Activated CD4-positive, alpha-beta memory T cell treated with anti-CD3 and anti-CD28 coated beads for 36 hours (primary cell): ENCODE measurements at places on chromosomes 7 and 10. TPM values are rescaled to one million over a fixed set of nuclear protein-coding genes. Genes with fewer than 3 reads are reported as not detected.

GRCh38 chr10:67114945-67115344, 189.1 kb downstream of the LRRTM3 start:
- H3K27ac ChIP-seq = no peak overlapping the region
- H3K4me1 ChIP-seq = no peaks in the 10 kb centered on the region
- no peaks in the 10 kb centered on the region for H3K36me3 ChIP-seq
- no peak overlapping the region for H3K4me3 ChIP-seq
- no peak for DNase-seq

DNA sequence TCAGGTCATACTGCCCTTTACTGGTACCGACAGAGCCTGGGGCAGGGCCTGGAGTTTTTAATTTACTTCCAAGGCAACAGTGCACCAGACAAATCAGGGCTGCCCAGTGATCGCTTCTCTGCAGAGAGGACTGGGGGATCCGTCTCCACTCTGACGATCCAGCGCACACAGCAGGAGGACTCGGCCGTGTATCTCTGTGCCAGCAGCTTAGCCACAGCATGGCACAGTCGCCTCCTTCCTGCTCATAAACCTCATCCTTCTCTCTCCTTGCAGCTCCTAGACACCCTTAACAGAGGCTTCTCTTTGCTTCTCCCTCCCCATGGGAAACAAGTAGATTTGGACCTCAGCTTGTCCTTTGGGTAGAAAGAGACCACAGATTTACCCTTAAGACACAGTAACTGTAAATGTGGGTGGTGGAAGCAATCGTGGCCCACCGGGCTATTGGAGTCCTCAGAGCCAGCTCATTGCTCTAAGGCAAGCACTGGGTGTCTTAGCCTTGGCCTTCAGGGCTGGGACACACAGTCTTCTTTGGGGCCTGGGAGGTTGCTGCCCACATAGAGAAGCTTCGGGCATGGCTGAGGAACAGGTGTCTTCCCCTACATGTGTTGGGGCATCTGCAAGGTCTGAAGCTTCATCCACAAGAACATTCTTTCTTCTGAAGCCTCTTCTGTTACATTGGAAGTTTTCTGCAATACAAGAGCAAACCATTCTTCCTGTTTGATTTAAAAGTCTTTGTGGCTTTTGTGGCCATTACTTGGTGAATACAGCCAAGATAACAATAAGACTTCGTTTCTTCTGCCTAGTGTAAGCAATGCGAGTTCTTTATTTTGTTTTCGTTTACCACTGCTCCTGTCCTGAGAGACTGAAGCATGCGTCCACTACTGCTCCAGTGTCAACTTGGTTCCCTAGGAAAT, 95.5 kb upstream of the PRSS58 start:
- H3K4me3 ChIP-seq = peak overlapping the region; percentile 74
- no peaks in the 10 kb centered on the region for H3K36me3 ChIP-seq
- no peaks in the 10 kb centered on the region for H3K27me3 ChIP-seq
- peak overlapping the region; percentile 81 for H3K27ac ChIP-seq
- DNase-seq = no peak

SYCE1 gene
- not detected for total RNA-seq

GRCh38 chr10:22986771-22987542, 59.1 kb downstream of the ARMC3 start:
- no peak overlapping the region for H3K4me3 ChIP-seq
- peaks cover 10% of the 10 kb centered on the region for H3K4me1 ChIP-seq
- no peaks in the 10 kb centered on the region for H3K36me3 ChIP-seq
- H3K27me3 ChIP-seq = peaks cover 2% of the 10 kb centered on the region

DNA sequence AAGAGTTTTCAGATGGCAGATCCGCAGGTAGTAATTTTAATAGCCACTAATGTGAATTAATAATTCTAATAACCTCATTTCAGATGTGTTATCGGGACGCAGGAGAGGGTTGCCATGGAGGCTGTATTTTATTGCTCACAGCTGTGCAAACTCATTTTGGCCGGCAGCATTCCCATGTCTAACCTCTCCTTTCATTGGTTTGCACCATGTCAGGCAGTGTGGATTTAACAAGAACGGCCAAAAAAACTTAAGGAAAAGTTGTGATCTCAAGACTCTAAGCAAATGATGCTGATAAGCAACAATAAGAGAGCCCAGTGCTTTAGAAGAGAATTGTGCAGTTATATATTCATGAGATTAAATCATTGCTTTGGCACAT, 88.7 kb upstream of the NRP1 start:
- H3K4me1 ChIP-seq = no peaks in the 10 kb centered on the region
- H3K27ac ChIP-seq = no peak overlapping the region
- no peaks in the 10 kb centered on the region for H3K36me3 ChIP-seq
- H3K4me3 ChIP-seq = no peak overlapping the region
- H3K27me3 ChIP-seq = peaks cover 24% of the 10 kb centered on the region

DNA sequence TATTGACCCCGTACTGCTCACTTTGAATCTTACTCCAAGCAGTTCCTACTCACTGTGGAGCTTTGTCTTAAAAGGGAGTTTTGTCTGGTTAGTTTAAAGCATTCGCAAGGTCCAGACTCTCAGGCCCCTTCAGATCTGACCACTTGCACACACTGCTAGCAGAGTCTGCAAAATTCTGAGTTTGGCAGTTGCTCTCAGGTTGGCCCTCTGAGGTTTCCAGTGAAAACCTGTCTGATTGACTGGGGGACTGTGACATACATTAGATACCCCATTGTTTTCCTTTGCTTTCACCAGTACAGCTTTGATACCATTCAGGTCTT, 149.2 kb downstream of the XPNPEP1 start:
- no peaks in the 10 kb centered on the region for H3K27me3 ChIP-seq
- H3K36me3 ChIP-seq = no peaks in the 10 kb centered on the region
- no peak overlapping the region for H3K4me3 ChIP-seq
- no peaks in the 10 kb centered on the region for H3K4me1 ChIP-seq
- no peak for DNase-seq

- peak overlapping the region; percentile 81 for H3K4me3 ChIP-seq
- H3K27ac ChIP-seq = peak overlapping the region; percentile 91
- DNase-seq = peak; percentile 65
Measured at GRCh38 chr7:4745971-4746919, 29.2 kb upstream of the AP5Z1 start.

- H3K27ac ChIP-seq = no peak overlapping the region
- DNase-seq = no peak
- H3K4me1 ChIP-seq = peaks cover 15% of the 10 kb centered on the region
- no peak overlapping the region for H3K4me3 ChIP-seq
- H3K27me3 ChIP-seq = no peaks in the 10 kb centered on the region
Measured at GRCh38 chr10:50426485-50426884, 175.2 kb upstream of the ASAH2 start.

GRCh38 chr10:63375458-63375857, 90.3 kb downstream of the JMJD1C start:
- no peaks in the 10 kb centered on the region for H3K27me3 ChIP-seq
- peaks cover 10% of the 10 kb centered on the region for H3K4me1 ChIP-seq
- no peak overlapping the region for H3K4me3 ChIP-seq
- no peak overlapping the region for H3K27ac ChIP-seq
- DNase-seq = no peak

DNA sequence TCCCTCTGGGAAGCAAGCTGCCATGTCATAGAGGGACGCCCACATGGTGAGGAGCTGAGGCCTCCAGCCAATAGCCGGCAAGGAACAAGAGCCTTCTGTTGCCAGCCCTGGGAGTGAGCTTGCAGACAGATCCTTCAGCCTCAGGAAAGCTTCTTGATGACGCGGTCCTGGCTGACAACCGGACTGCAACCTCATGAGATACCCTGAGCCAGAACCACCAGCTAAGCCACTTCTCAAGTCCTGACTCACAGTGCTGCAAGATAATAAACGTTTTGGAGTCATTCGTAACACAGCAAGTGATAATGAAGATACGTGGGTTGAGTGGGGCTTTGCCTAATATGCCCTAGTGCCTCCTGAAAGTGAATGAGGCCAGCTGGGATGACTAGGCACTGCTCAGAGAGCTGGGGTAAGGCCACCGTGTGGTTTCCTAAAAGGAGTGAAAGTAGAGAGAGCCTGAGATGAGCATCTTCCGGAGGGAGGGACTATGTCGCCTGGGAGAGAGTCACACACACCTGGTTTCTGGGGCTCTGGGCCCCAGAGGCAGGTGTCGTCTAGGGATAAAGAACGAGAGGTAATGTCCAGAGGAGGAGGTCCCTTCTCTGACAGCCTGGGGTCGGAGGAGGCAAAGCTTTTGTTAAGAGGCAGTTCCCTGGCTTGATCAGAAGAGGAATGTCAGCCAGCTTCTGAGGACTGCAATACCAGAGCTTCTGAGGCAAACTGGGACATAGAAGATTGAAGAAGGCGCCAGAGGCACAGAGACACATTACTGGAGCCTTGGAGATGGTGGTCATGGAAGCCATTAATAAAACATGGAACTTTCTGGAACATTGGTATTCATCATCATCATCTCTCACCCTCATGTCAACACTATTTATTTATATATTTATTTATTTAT, 53.6 kb downstream of the PYROXD2 start:
- peak; percentile 72 for DNase-seq
- H3K27me3 ChIP-seq = peaks cover 12% of the 10 kb centered on the region

GRCh38 chr10:65291286-65291685, 1634.5 kb upstream of the LRRTM3 start:
- H3K4me3 ChIP-seq = no peak overlapping the region
- H3K27me3 ChIP-seq = no peaks in the 10 kb centered on the region
- no peak overlapping the region for H3K27ac ChIP-seq
- H3K4me1 ChIP-seq = no peaks in the 10 kb centered on the region

GRCh38 chr7:134699021-134699818, 52.6 kb downstream of the BPGM start:
- no peak for DNase-seq
- H3K4me3 ChIP-seq = no peak overlapping the region
- no peak overlapping the region for H3K27ac ChIP-seq
- H3K36me3 ChIP-seq = no peaks in the 10 kb centered on the region
- no peaks in the 10 kb centered on the region for H3K4me1 ChIP-seq

HMX3 gene
- total RNA-seq = 0.24 TPM

DNA sequence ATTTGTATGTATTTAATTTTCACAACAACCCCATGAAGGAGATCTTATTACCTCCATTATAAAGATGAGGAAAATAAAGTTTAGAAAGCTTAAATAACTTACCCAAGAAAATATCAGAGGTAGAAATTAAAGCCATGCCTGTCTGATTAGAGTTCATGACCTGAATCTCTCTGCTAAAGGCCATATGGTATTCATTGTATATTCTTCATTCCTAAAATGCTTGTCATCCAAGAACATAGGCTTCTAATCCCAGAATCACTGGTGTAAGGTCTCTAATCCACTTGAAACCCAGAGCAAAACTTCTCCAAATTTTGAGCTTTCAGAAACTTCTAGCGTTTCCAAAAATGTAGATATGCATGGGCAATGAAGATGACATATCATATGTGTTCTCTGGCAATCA, 72.3 kb upstream of the YAE1 start:
- H3K27ac ChIP-seq = no peak overlapping the region
- H3K27me3 ChIP-seq = peaks cover 9% of the 10 kb centered on the region
- no peak overlapping the region for H3K4me3 ChIP-seq
- no peak for DNase-seq

GRCh38 chr10:124025660-124026588, 67.5 kb downstream of the CHST15 start:
- H3K4me3 ChIP-seq = no peak overlapping the region
- DNase-seq = no peak
- no peak overlapping the region for H3K27ac ChIP-seq
- peaks cover 8% of the 10 kb centered on the region for H3K27me3 ChIP-seq
- H3K36me3 ChIP-seq = no peaks in the 10 kb centered on the region

- no peak for DNase-seq
- H3K27ac ChIP-seq = no peak overlapping the region
- H3K4me1 ChIP-seq = no peaks in the 10 kb centered on the region
- H3K4me3 ChIP-seq = no peak overlapping the region
- H3K36me3 ChIP-seq = peaks cover 2% of the 10 kb centered on the region
- H3K27me3 ChIP-seq = no peaks in the 10 kb centered on the region
Measured at GRCh38 chr7:31228957-31229356, 111.6 kb downstream of the NEUROD6 start.

GRCh38 chr7:140989068-140989467, 25.7 kb downstream of the MRPS33 start:
- no peaks in the 10 kb centered on the region for H3K4me1 ChIP-seq
- no peak overlapping the region for H3K27ac ChIP-seq
- peaks cover 4% of the 10 kb centered on the region for H3K27me3 ChIP-seq
- no peak for DNase-seq
- H3K4me3 ChIP-seq = no peak overlapping the region

NPFFR1 gene
- total RNA-seq = not detected

- peaks cover 13% of the 10 kb centered on the region for H3K27me3 ChIP-seq
- peaks cover 16% of the 10 kb centered on the region for H3K4me1 ChIP-seq
- H3K27ac ChIP-seq = no peak overlapping the region
- DNase-seq = no peak
- H3K36me3 ChIP-seq = no peaks in the 10 kb centered on the region
Measured at GRCh38 chr7:116798232-116798631, 64.2 kb upstream of the CAPZA2 start.

GRCh38 chr10:92327445-92328433, 36.8 kb downstream of the MARCHF5 start:
- DNase-seq = no peak
- peaks cover 5% of the 10 kb centered on the region for H3K36me3 ChIP-seq
- H3K27me3 ChIP-seq = no peaks in the 10 kb centered on the region
- no peak overlapping the region for H3K27ac ChIP-seq
- H3K4me1 ChIP-seq = peaks cover 17% of the 10 kb centered on the region

- peaks cover 9% of the 10 kb centered on the region for H3K27me3 ChIP-seq
- H3K27ac ChIP-seq = no peak overlapping the region
- no peaks in the 10 kb centered on the region for H3K36me3 ChIP-seq
- DNase-seq = peak; percentile 28
- H3K4me1 ChIP-seq = peaks cover 5% of the 10 kb centered on the region
Measured at GRCh38 chr7:131606346-131607290, 50.2 kb upstream of the PODXL start.

SOSTDC1 gene
- total RNA-seq = not detected

ARHGEF5 gene
- 17.0 TPM for total RNA-seq

DNA sequence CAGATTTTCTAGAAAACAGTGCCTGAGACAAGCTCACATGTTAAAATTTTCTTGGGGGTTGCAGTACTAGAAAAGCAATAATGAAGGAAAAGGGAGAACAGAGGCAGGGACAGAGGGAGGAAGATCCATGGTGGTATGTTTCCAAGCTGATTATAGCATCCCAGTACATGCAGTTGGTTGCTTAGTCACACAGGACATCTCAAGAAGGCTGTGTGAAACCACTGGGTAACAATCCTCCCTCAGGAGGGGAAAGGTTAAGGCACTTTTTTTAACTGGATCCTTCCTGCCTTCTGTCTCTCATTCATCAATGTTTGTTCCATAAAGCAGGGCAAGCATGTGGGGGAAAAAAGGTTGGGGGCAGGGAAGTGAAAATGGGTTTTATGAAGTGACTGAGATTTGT, 6.1 kb upstream of the IMMP2L start:
- H3K27me3 ChIP-seq = peaks cover 10% of the 10 kb centered on the region
- H3K4me1 ChIP-seq = no peaks in the 10 kb centered on the region
- peaks cover 6% of the 10 kb centered on the region for H3K36me3 ChIP-seq
